ENCODE measurements at places on chromosomes 1 and 21. TPM values are rescaled to one million over a fixed set of nuclear protein-coding genes. Genes with fewer than 3 reads are reported as not detected.

Gene KLHL12
- total RNA-seq = 14.3 TPM

Gene RGS13
- 0.11 TPM for total RNA-seq

DNA sequence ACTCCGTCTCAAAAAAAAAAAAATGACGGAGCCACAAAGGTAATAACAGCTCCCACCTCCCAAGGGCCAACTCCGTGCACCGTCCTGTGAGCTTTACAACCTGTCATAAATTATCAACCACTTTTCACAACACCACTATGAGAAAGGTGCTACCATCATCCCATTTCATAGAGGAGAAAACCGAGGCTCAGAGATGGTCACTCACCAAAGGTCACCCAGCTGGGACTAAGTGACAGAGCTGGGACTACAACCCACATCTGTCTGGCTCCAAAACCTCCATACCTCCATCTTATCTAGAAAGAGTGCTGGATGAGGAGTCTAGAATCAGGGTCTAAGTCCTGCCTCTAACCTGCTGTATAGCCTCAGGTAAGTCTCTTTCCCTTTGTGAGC is 43.6 kb upstream of the ECE1 start:
- no peaks in the 10 kb centered on the region for H3K27me3 ChIP-seq
- no peak overlapping the region for H3K4me3 ChIP-seq
- peak overlapping the region; percentile 41 for H3K27ac ChIP-seq
- no peaks in the 10 kb centered on the region for H3K36me3 ChIP-seq

- no peaks in the 10 kb centered on the region for H3K4me1 ChIP-seq
- no peak overlapping the region for H3K4me3 ChIP-seq
- no peaks in the 10 kb centered on the region for H3K36me3 ChIP-seq
These were observed 80.1 kb downstream of the ZNF326 start for GRCh38 chr1:90074970-90075391.

Gene MTHFR
- 20.0 TPM for total RNA-seq

Gene SPATA45
- total RNA-seq = not detected

GRCh38 chr1:227808566-227808965 is 6.9 kb upstream of the PRSS38 start:
- DNase-seq = no peak
- no peaks in the 10 kb centered on the region for H3K4me1 ChIP-seq
- H3K36me3 ChIP-seq = no peaks in the 10 kb centered on the region
- H3K27ac ChIP-seq = no peak overlapping the region
- H3K27me3 ChIP-seq = no peaks in the 10 kb centered on the region

GRCh38 chr1:107963601-107964335 is 1.2 kb downstream of the VAV3 start:
- peaks cover 11% of the 10 kb centered on the region for H3K27me3 ChIP-seq
- no peaks in the 10 kb centered on the region for H3K4me1 ChIP-seq
- H3K27ac ChIP-seq = no peak overlapping the region
- DNase-seq = peak; percentile 13
- peak overlapping the region; percentile 62 for H3K4me3 ChIP-seq

Gene KRTAP19-3
- total RNA-seq = 0.64 TPM

DNA sequence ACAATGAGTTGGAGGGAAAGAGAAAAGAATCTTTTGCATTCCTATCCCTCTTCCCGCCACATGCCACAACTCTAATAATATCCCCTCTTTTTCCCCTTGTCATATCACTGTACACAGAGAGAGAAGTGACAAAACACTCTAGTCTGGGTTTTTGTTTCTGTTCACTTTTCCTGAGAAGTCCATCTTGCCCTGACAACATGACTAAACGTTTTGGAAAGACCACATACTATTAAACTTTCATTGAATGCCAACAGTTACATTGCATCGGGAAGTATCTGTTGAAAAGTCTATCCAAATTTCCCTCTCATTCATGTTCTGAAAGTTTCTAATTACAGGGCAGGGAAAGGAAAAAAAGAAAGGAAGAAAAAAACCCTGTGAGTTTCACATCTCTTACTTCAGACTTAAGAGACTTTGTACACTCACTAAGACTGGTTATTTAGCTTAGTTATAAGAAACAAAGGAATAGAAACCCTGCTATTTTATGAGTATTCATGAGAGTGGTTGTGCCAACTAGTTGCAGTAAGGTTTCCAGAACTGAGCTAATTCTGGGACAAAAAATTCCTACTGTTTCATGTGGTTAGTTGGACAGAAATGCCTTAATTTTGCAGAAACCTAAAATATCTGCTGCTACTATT is 16.9 kb downstream of the PLA2G4A start:
- DNase-seq = no peak
- no peak overlapping the region for H3K27ac ChIP-seq

GRCh38 chr1:245690156-245690690 is 535.4 kb downstream of the KIF26B start:
- no peaks in the 10 kb centered on the region for H3K36me3 ChIP-seq
- H3K27me3 ChIP-seq = peaks cover 2% of the 10 kb centered on the region
- no peak overlapping the region for H3K27ac ChIP-seq
- no peak overlapping the region for H3K4me3 ChIP-seq

DNA sequence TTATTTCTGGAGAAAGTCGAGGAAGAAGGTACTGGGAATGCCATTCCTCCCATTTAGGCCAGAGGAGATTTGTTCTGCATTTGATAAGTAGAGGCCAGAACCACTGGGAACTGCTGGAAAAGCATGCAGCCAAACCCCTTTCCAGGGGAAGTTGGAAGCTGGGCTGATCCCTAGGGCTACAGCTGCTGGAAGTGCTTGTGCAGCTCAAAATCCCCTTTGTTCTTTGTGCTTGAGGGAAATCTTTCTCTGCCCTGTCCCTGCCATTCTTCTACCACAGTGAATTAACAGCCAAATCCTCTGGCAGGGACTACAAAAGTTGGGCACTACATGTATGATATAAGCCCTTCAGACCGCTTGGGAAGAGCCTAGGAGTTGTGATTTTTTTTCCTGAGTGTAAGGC is 734.1 kb downstream of the LRRIQ3 start:
- H3K27me3 ChIP-seq = no peaks in the 10 kb centered on the region
- H3K36me3 ChIP-seq = no peaks in the 10 kb centered on the region
- no peak for DNase-seq
- no peak overlapping the region for H3K27ac ChIP-seq

- H3K36me3 ChIP-seq = no peaks in the 10 kb centered on the region
- H3K4me1 ChIP-seq = no peaks in the 10 kb centered on the region
- no peak overlapping the region for H3K27ac ChIP-seq
- H3K27me3 ChIP-seq = no peaks in the 10 kb centered on the region
- H3K4me3 ChIP-seq = no peak overlapping the region
These were observed 471.8 kb upstream of the RUNX1 start for GRCh38 chr21:35520856-35521255.

Gene CLDN17
- total RNA-seq = not detected

Gene DONSON
- 5.0 TPM for total RNA-seq

Gene NHLH1
- total RNA-seq = not detected

DNA sequence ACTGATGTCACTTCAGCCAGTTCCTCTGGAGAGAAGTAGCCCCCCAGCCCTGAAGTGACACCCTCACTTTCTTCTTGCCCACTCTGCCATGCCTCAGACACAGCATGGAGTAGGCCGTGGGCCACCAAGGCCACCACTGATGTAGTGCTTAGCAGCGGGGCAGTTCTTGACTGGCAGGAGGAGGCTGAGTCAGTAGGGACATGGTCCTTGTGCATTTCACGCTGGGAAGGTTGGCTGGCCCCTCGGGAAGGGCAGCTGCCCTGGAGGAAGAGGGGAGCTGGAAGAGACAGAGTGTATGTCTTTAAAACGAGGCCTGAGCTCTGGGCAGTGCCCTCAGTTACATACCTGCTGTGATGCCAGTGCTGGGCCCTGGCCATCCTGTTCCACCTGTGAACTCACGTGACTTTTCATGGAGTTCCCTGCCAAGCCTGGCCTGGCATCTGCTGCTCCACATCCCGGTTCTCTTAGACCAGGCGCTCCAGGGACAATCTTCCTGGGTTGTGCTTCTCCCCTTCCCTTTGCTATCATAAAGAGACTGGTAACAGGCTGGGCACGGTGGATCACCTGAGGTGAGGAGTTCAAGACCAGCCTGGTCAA is 158.6 kb upstream of the TMEM51 start:
- H3K27ac ChIP-seq = no peak overlapping the region
- no peak for DNase-seq
- H3K4me3 ChIP-seq = no peak overlapping the region

Gene CASQ1
- total RNA-seq = 903 TPM

DNA sequence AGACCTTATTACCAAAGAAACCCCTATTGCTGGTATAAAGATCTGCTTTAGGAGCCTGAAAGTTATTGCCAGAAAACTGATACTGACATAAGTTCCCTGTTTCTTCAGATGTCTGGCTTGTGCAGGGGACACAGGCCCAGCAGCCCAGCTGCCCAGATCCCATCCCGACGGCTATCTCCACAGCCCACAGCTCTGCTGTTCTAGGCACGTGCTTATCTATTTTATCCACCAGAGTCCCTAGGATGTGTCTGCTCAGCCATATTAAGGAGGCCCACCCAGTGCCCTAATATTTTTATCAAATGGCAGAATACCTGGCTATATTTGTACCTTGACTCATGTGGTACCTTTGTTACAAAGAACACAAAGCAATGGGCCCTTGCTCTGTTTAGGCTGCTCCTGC is 58.9 kb downstream of the DDX20 start:
- H3K36me3 ChIP-seq = no peaks in the 10 kb centered on the region
- no peak overlapping the region for H3K27ac ChIP-seq

Gene AJAP1
- 1.4 TPM for total RNA-seq

Gene BSND
- not detected for total RNA-seq

- DNase-seq = no peak
- no peaks in the 10 kb centered on the region for H3K27me3 ChIP-seq
These were observed 12.8 kb downstream of the AHCYL1 start for GRCh38 chr1:109997204-109997866.

DNA sequence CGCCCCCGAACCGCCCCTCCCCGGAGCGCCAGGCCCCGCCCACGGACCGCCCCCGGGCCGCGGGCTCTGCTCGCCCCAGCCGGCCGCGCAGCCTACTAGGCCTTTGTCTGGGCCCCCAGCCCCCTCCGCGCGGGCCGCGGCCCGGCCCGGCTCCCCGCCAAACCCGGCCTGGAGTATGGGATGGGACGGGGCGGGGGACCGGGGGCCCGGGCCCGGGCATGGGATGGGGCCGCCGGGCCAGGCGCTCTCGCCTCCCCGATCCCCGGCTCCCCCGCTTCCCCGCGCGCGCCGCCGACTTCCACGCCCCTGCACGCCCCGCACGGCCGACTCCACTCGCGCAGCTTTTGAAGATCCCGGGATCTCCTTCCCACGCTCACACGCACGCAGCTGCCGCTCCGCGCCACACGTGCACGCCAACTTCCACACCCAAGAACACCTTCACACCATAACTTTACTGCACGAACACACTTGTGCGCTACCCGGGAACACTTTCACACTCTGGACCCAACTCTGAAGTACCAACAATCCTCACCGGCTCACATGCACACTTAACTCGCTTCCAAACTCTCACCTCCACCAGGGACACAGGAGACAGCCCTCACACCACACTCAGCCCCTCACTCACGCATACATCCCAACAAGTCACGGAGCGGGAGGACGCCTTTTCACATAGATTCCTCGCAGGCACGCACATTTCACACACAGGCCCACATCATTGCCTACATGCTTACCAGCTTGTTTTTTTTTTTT is 437 bp upstream of the HSPG2 start:
- no peaks in the 10 kb centered on the region for H3K27me3 ChIP-seq
- H3K36me3 ChIP-seq = no peaks in the 10 kb centered on the region
- peaks cover 50% of the 10 kb centered on the region for H3K4me1 ChIP-seq

- H3K4me1 ChIP-seq = peaks cover 30% of the 10 kb centered on the region
- H3K27ac ChIP-seq = peak overlapping the region; percentile 93
- peak; percentile 85 for DNase-seq
- no peaks in the 10 kb centered on the region for H3K27me3 ChIP-seq
- H3K36me3 ChIP-seq = no peaks in the 10 kb centered on the region
These were observed 37.9 kb upstream of the BTG2 start for GRCh38 chr1:203267347-203267846.

DNA sequence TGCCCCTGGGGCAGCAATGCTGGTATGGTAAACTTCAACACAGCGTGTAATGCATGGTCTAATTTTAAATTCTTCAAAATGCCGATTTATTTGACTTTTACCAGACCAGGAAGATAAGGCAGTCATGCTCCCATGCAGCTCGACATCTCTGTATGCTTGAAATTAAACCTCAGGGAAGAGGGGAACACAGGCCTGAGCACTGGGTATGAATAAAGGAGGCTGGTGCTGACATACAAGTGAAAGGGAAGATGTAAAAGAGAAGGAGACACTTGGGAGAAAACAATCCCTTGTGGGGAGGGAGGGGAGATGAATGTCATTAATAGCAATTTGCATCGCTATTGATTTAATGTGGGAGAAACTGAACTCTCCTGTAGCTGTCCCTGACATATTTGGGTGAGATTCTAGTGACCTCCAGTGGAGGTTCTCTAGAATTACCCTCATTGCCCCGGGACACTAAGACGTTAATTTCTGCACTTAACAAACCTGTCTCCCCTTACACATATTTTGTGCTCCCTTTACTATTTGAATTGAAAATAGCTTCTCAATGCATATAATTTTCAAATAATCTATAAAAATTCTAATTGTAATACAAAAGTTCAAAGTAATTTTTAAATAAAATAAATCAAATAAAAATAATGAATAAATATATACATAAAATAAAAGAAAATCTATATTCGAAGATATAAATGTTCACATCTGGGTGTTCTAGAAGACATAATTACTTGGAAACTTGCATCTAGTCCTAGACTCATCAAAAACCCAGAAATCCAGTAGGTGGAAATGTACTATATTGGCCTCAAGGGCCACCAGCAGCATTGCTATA is 283.1 kb downstream of the LMX1A start:
- no peaks in the 10 kb centered on the region for H3K36me3 ChIP-seq
- H3K27ac ChIP-seq = no peak overlapping the region
- H3K27me3 ChIP-seq = no peaks in the 10 kb centered on the region
- no peak overlapping the region for H3K4me3 ChIP-seq
- no peaks in the 10 kb centered on the region for H3K4me1 ChIP-seq

Gene RUNX3
- total RNA-seq = 0.59 TPM

DNA sequence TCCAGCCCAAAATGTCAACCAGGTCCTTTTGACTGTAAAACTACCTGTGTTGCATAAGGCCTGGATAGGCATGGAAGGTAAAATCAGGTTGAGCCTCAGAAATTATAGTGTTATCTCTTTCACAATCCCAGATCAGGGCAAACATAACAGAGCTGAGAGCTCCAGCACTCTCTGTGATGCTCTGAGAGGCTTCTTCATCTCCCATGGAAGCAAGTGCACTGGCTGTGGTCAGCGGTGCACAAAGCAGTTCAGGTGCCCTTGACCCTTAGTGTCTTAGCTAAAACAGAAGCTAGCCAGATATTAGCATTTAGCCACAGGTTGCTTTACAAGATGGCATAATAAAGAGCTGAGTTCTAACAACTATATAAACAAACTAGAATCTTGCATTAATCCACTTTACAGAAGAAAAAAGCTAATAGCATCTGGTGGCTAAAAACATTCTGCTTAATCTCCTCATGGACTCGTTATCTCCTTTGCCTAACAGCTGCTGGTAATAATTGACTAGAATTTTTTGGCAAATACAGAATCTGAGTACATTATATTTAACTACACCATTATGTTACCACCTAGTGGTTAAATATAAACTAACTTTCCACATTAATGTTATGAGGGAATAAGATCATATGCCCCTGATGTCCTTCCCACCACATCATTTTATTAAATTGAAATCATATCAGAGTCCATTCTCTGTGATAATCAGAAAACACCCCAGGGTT is 25.6 kb upstream of the POGK start:
- no peak overlapping the region for H3K27ac ChIP-seq
- no peaks in the 10 kb centered on the region for H3K36me3 ChIP-seq
- no peak overlapping the region for H3K4me3 ChIP-seq
- no peak for DNase-seq
- H3K4me1 ChIP-seq = no peaks in the 10 kb centered on the region

- H3K4me3 ChIP-seq = no peak overlapping the region
- DNase-seq = no peak
- H3K4me1 ChIP-seq = peaks cover 13% of the 10 kb centered on the region
- H3K27ac ChIP-seq = no peak overlapping the region
- H3K27me3 ChIP-seq = no peaks in the 10 kb centered on the region
- H3K36me3 ChIP-seq = no peaks in the 10 kb centered on the region
These were observed 129.4 kb upstream of the EDN2 start for GRCh38 chr1:41613689-41614574.

Data from psoas muscle (tissue), 8 donors.